ENCODE measurements at places on chromosomes 2 and 18.

DNA sequence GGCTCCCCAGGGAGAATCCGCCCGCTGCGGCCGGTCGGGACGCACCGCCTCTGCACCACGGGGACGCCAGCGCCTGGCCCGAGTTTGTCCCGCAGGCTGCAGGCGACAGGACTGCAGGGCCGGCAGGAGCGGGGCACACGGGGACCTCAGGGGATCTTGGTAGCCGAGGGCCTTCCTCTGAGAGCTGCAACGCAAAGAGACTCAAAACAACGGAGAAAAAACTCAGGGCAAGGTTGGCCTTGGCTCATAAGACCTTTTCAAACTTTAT lies 79.7 kb downstream of the ARHGEF4 start:
- no peak for DNase-seq

- DNase-seq, result no peak
Observed at GRCh38 chr2:160499865-160500264, 6.3 kb upstream of the RBMS1 start.

DNA sequence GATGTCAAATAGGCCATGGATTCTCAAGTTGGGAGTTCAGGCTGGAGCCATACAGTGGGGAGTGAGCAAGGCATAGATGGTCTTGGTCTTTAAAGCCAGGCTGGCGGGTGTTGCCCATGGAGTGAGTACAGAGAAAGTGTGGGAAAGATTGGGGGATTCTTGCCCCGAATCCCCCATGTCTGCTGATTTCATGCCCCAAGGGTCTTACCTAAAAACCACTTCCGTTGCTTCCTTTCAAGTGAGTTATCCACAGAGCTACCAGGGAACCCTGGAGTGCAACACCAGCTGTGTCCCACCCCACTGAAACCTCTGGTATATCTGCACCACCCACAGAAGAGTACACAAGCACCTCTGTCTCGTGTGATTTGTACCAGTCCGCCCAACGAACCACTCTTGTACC lies 31.4 kb downstream of the FHOD3 start:
- DNase-seq, result no peak

- DNase-seq, result no peak
Observed at GRCh38 chr2:54295911-54296310, 39.9 kb upstream of the TSPYL6 start.

DNA sequence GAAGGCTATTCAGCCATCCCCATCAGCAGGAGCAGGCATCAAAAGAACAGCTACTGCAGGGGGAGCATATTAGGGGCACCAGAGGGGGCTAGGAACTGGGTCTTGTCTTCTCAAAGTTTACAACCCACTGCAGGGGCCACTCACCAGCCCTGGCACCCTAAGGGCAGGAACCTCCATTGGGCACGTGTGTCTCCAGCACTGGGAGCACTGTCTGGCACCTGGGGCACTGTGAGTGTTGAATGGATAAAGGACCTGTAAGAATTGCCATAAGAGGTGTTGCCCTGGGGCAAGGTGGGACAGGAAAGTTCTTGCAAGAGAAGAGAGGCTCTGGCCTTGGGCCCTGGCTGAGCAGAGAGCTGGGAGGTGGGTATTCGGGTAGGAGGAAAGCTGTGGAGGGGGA lies 1.4 kb upstream of the STEAP3 start:
- no peak for DNase-seq

DNA sequence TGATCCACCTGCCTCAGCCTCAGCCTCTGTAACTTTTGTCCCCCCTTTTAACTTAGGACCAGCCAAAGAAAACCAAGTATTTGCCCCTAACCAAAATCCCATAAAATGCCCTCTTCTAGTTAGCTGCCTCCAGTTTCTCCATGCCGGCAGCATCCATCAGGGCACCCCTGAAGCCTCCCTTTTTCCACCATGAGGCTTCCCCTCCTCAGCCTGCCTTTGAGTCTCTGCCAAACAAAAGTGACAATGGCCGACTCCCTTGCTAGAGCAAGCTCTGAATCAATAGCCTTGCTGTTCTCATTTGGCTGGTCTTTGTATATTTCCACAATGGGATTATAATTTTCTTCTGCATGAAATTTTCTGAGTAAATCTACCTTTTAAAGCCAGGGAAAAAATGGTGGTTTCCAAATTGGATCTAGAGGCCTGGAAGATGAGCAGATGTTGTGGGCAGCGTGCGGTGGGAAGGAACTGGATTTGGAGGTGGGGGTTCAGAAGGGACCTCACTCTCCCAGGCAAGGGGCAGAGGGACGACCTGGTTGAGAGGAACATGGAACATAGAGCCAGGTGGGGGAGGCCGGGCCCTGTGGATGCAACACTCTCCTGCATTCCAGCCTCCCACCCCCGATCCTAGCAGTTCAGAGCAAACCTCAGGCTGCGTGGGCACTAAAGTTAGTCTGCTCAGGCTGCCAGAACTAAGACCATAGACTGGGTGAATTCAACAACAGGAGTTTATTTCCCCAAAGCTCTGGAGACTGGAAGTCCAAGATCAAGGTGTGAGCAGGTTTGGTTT lies 80.6 kb downstream of the HS6ST1 start:
- no peak for DNase-seq

All from fibroblast of the aortic adventitia (primary cell).